ENCODE measurements at places on chromosomes 2 and 18.

DNA sequence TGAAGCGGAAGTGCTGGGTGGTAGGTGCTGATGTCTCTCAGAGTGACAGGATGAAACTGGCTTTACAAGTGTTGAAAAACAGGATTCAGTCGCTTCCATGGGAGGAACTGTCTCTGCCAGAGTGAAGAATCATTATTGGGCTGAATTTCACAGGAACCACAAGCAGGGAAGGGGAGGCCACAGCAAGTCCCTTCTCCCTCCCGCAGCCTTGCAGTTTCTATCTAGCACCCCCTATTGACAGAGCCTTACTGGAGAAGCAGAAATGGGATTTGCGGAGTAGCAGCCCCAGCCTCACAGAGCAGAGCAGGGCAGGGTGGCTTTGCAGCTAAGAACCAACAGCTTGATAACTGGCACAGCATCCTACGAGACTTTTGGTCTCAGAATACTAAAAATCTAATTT lies 33.3 kb upstream of the RMP24 start:
- no peaks in the 10 kb centered on the region for H3K36me3 ChIP-seq
- H3K27me3 ChIP-seq = no peaks in the 10 kb centered on the region

DNA sequence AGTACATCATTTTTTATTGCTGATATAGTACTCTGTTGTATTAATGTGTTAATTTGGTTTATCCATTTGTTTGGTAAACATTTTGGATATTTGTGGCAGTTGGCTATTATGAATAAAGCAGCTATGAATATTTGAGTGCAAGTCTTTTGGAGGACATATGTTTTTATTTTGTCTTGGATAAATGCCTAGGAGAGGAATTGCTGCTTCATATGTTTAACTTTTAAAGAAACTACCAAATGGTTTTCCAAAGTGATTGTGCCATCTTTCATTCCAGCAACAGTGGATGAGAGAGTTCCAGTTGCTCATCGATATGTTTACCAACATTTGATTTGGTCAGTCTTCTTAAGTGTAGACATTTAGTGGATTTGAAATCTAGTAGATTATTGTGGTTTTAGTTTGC lies 51.8 kb downstream of the MERTK start:
- no peaks in the 10 kb centered on the region for H3K27me3 ChIP-seq
- H3K4me3 ChIP-seq = no peak overlapping the region
- peaks cover 18% of the 10 kb centered on the region for H3K4me1 ChIP-seq
- peaks cover 6% of the 10 kb centered on the region for H3K36me3 ChIP-seq
- no peak overlapping the region for H3K27ac ChIP-seq

- no peak for DNase-seq
- H3K4me1 ChIP-seq = no peaks in the 10 kb centered on the region
- no peaks in the 10 kb centered on the region for H3K27me3 ChIP-seq
- no peak overlapping the region for H3K4me3 ChIP-seq
- H3K36me3 ChIP-seq = no peaks in the 10 kb centered on the region
These were observed 134.9 kb upstream of the NDUFV2 start for GRCh38 chr18:8967573-8967972.

DNA sequence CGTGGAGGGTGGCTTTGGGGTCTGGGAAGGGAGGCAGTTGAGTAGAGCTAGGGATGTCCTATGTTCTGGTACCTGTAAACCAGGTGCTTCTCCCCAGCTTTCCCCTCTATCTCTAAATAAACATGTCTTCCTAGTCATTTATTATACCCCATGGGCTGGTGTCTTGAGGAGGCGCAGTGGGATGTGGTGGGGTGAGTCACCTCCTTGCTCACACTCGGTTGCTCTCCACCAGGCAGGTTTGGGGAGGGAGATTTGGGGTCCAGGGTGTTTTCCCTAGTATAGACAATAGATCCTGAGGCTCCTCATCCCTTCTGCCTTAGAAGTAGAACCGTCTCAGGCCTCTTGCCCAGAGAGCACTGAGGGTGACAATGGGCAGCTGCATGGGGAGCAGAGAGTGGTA lies 5.1 kb downstream of the PSD4 start:
- H3K27ac ChIP-seq = no peak overlapping the region
- H3K4me1 ChIP-seq = peaks cover 7% of the 10 kb centered on the region
- H3K36me3 ChIP-seq = no peaks in the 10 kb centered on the region
- no peaks in the 10 kb centered on the region for H3K27me3 ChIP-seq
- no peak for DNase-seq
- H3K4me3 ChIP-seq = no peak overlapping the region

DNA sequence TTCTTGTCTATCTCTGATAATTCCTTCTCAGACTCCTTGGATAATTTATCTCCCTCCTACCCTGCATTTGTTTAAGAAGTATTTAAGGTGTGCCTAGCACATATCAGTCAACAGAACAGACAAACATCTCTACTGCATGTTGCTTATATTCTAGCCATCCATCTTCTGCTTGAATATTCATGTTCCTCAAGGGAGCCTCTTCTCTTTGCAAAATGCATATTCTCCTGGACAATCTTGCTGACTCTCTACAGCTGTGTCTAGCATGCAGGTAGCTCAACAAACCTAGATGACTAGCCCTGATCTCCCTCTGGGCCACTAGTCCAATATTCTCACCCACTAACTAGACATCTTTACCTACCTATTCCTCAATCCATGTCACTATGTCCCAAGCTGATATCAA lies 70.0 kb downstream of the AP1S3 start:
- no peaks in the 10 kb centered on the region for H3K36me3 ChIP-seq
- H3K4me3 ChIP-seq = no peak overlapping the region
- no peak for DNase-seq
- H3K27me3 ChIP-seq = no peaks in the 10 kb centered on the region
- H3K27ac ChIP-seq = no peak overlapping the region

DNA sequence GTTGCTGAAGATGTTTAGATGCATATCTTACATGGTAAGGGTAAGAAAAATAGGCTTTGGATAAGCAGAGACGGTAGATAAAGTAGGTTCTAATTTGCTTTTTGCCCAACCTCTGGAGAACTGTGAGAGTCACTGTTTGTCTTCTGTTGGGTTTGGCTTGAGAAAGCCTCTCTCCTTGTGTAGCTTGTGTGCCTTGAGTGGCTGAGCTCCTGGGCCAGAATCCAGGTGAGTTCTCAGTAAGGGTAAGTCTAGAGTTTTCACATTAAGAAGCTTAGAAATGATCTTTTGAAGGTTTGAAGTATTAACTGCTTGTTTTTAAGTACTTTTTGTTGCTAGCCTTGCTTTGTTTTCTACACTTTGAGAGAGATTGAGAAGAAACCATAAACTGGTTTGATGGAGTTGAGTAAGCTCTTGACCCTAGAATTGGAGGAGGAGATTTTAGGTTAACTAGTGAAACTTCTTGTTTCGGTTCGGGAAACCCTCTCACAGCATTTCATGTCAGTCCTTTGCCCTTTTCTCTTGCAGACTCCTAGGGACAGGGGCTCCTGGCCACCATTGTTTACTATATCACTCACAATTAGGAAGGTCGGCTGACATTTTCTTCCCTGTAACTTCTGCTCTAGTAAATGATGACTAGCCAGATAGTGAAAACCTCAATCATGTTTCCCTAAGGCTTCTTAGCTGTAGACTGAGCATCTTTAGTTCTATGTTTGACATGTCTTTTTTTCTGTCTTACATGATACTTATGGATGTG lies 26.0 kb downstream of the MAP4K4 start:
- H3K36me3 ChIP-seq = no peaks in the 10 kb centered on the region
- no peaks in the 10 kb centered on the region for H3K27me3 ChIP-seq
- no peak for DNase-seq
